ENCODE measurements at places on chromosomes 3 and 15.

GRCh38 chr3:138186221-138186620, 880 bp upstream of the ARMC8 start:
- no peak for DNase-seq

GRCh38 chr3:122066331-122067213, 11.4 kb downstream of the CD86 start:
- DNase-seq: no peak

DNA sequence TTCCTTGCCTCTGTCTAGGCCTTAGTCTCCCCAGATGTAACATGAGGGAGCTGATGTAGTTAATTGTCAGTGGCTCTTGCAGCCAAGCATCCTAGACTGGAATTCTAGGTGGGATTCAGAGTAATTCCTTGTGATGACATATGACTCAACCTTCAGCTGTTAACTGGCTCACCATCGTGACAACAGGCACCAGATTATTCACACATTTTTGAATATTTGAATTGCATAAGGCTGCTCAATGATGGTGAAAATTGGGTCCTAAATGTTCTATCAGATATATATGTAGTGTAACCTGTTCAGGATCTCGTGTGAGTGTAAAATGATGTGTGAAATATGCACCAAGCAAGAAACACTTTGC, 405.1 kb downstream of the LPP start:
- DNase-seq: no peak

DNA sequence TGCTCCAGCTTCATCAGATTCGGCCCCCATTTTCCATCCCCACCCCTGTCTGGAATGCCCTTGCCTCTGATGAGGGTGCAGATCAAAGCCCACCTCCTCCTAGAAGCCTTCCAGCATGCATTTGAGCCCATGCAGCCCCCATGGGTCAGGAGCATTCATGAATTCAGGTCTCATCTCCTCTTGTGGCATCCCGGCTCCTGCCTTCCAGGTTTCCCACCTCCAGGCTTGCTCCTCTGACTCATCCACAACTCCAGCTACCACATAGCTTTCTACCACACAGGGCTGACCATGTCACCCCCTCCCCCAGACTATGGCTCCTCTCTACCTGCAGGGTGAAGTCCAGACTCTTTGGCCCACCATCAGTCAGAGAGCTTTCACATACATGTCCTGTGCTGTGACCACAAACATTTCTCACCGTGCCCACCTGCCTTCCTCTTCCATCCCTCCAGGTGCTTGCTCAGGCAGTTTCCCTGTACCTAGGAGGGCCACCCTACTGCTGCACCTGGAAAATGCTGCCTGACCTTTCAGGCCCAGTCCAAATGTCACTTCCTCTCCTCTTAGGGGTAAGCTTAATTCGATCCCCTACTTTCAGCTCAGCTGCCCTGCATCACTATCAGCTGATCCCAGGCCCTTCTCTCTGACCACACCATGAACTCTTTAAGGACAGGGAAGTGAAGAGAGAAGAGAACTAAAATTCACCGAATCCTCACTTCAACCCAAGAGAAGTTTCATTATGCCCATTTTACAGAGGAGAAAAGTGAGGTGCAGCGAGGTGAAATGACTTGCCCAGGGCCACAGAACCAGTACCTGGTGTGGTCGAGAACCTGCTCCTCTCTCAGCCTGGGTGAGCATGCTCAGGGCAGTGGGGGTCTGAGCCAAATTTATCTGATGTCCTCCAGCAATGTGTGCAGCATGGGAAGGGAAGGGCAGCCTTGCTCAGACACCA, 13.7 kb upstream of the FGD5 start:
- DNase-seq: no peak

GRCh38 chr3:109091846-109092245, 26.1 kb downstream of the MORC1 start:
- no peak for DNase-seq

DNA sequence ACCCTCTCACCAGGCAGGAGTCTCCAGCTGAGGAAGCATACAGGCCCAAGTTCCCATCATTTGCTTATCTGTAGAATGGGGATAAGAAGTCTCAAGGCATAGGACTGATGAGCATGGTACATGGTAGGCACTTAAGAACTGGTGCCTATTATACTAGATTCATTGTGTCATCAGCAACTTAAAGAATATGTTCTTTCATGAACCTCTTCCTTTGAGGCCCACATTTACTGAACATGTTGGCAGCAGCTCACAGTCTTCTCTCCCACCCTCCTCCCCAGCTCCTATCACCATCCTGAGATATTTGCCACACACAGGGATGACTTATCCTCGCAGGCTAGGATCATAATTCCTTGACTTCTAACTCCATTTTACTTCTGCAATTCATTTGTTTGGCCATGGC, 142.5 kb downstream of the PDE8A start:
- DNase-seq: no peak

GRCh38 chr3:120497818-120498217, 47.0 kb upstream of the FSTL1 start:
- no peak for DNase-seq

DNA sequence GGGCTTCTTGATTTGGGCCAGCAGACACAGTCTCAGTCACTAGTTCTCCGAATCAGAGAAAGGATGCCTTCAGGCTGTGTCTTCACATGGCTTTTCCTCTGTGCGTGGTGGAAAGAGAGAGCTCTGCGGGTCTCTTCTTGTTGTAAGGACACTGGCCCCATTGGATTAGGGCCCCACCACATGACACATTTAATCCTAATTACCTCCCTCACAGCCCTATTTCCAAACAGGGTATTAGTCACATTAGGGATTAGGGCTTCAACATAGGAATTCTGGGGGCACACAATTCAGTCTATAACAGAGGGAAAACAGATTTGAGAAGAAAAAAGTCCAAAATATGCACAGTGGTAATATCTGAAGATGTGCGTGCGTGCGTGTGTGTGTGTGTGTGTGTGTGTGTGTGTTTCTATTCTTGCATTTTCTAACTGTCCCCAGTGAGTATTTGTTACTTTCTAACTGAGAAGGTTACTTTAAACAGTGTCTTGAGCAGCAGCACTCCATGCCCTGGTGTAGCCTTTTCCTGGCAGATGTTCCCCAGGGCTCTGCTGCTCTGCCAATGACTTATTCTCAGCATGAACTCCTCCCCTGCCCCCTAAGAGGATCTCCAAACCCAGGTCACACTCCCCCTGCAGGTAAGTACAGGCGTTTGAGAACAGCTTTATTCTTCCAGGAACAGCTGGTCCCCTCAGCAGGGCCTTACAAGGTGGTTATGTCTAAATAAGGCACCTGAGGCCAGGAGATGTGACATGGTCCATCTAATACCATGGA, 72.9 kb downstream of the RPL39L start:
- no peak for DNase-seq

DNA sequence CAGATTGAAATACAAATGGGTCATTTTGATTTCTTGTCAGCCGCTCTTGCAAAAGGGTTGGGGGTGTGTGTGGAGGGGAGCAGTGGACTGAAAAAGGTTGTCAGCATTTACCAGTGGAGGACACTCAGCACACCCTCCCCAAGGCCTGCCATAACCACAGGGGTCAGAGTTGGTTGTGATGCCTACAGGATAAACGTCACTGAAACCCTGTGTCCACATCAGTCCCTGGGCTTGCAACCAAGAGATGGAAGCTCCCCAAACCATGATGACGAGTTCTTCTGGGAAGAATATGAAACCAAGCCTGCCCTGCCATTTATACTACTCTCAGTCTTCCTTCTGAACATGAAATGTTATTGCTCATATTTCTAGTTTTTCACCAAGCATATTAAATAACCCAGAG, 54.0 kb upstream of the UMPS start:
- DNase-seq: no peak

DNA sequence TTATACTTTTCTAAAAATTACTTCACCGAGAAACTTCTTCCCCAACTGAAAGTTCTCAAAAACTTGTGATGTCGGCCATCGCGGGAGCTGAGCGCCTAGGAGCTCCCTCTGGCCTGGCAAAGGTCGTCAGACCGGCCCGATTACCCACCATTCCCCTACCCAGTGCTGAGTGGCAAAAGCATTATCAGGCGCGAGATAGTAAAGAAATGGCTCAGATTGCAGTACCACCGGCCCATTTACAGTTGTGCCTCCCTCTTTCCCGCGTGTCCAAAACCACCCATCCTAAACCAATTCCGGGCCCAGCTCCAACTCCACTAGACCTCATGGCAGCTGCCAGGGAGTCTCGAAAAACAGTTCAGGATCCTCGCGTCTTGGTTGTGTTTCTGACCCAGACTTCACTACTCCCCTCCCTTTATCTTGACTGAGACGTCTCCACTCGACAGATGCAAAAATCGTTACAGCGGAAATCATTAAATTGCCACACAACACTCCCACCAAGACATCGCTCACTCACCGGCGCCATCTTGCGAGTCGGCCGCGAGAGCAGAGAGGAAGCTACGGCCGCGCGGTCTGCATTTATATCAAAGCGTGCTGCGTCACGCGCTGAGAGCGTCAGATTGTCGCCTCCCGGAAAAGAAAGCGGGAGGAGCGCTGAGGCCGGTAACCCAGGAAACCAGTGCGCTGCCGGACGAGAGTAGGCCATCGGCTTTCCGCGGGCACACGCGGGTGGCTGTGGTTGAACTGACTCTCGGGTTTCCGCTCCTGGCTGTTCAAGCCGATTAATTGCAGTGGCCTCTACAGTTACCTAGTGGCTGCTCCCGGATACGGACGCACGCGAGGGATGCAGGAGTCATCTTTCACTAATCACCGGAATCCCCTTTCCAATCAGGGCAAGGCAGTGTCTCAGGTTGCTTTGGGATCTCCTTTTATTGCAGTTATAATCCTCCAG, at the start of gene RPL22L1:
RPL22L1 (minus strand) TSS at position 551 of the 949 bp plus-strand sequence; CDS start at position 523, 28 bp downstream.
- DNase-seq: peak; percentile 96

- DNase-seq: no peak
Observed at GRCh38 chr3:134201201-134202130, 49.2 kb downstream of the RYK start.

- DNase-seq: peak; percentile 51
Observed at GRCh38 chr15:40150163-40150925, 10.5 kb upstream of the BUB1B start.

- DNase-seq: no peak
Observed at GRCh38 chr3:4320096-4320911, 17.1 kb downstream of the SETMAR start.

DNA sequence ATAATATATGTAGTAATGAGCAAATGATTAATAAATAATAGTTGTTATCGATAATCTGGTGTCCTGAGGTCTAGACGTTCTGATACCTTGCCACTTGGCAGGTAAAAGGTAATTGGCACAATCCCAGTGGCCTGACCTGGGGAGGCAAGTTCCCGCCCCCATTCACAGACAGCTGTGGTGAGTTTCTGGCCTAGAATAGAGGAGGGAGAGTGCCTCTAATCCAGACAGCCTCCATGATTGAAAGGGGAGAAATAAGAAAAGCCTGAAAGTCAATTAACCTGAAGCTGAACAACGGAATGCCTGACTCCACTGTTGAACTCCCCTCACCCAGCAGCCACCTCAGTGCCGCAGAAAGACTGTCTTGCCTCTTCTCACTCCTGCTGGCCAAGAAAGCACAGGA, 38.1 kb upstream of the SV2B start:
- DNase-seq: no peak

DNA sequence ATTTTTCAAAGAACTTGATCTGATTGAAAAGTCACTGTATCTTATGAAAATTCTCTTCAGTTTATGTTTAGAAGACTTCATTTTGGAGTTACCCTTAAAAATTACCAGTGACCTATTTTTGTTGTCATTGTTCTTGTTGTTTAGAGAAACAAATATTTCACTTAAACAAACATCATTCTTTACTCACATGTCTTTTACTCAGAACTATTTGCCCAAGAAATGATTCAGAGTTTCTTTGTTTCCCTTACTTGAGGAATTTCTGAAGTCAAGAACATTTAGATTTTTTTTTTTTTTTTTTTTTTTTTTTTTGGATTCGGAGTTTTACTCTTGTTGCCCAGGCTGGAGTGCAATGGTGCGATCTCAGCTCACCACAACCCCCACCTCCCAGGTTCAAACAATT, 259.6 kb upstream of the UBE2E1 start:
- DNase-seq: no peak

DNA sequence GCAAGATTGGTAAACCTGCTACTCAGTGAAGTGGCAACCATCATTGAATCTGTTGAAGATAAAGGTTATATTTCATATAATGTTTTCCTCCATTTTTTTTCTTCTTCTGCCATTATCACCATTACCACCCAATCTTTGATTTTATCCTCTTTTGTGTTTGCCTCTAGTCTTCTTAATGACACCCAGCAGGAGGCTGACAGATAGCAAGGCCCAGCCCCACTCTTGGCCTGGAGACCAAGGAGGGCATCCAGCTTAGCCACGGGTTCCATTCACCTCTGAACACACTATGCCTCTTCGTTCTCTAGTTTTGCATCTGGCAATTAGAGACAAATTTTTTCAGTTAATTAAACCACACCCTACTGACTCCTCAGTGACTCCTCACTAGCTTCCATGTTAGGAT, 129.7 kb downstream of the TPRG1 start:
- DNase-seq: no peak

DNA sequence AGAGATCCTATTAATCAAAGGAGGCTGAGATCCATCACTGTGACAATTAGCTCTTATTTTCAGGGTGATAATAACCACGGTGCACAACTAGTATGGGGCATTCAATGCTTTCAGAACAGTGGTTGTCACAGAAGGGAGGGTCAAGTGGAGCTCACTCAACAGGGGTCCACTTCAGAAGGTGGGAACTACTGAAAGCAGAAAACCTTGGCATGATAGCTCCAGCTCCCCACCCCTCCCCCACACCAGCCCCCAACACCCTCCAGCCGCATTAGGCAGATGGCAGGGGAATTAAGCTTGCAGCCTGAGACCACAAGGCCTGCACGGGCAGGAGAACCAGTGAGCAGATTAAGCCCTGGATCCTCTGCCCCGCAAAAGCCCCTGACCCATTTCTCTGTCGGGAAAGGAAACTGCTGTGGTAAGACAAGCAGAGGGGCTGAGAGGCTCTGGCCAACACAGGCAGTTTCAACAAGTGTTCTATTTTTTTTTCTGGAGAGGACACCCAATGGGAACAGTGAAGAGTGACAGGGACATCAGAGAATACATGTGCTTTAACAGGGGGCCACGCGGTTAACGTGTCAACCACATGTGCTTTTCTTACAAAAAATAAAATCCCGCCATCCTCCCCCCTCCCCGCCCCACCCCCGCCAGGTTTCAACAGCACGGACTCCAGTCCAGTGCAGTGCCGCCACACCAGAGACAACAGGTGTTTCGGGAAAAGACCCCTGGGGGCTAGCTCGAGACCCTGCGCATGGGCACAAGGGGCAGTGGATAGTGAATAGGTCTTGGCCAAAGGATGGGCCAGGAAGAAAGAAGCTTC, 997 bp downstream of the FYCO1 start:
- DNase-seq: peak; percentile 43

GRCh38 chr3:195046441-195046840, 224.5 kb downstream of the XXYLT1 start:
- DNase-seq: no peak
